AG08395 (cell line): ENCODE measurements at places on chromosomes 1 and 21.

GRCh38 chr1:18978706-18979105 is 22.2 kb upstream of the IFFO2 start:
- no peak for DNase-seq

- peak; percentile 89 for DNase-seq
Measured at GRCh38 chr1:155134880-155135414, 705 bp upstream of the SLC50A1 start.

DNA sequence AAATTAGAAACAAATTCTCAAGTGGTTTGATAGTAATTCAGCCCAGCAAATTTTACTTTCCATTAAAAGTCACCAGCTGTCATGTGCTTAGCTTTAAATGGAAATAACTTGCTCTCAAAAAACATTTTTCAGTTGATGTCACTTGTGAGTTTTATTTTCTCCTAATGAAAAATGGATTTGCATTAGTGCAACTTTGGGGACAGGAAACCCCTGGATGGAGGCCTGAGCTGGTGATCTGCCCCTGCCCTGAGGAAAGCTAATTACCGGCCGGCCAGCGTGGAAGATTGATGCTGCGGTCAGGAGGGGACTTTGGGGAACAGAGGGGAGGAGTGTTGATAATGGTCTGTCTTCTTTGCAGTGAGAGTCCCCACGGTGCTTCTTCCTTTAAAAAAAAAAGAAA is 66.8 kb upstream of the ANGPTL1 start:
- no peak for DNase-seq

DNA sequence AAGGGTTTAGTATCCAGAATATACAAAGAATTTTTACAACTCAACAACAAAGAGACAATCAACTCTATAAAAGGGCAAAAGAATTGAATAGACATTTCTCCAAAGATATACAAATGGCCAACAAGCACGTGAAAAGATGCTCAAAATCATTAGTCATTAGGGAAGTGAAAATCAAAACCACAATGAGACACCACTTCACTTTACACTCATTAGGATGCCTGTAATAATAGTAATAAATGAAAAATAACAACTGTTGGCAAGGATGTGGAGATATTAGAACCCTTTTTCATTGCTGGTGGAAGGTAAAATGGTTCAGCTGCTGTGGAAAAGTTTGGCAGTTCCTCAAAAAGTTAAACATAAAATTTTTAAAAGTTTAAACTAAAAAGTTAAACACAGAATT is 7.0 kb upstream of the ABCD3 start:
- no peak for DNase-seq

DNA sequence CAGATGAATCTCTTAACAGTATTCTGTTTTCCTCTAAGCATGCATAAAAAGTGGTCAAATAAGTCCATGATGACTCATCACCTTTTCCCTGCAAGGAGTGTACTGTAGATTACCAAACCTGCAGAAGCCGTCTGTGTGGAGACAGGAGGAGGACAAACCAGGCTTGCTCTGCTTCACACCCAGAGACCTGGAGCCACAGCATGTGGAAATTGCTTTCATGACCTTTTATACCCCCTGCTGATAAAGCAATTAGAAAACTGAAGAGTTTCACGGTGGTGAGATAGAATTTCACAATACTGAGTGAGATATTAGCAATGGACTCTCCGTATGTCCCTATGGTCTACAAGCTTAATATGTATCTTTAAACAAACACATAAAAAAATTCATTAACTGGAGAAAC is 9.4 kb downstream of the CORT start:
- peak; percentile 70 for DNase-seq

DNA sequence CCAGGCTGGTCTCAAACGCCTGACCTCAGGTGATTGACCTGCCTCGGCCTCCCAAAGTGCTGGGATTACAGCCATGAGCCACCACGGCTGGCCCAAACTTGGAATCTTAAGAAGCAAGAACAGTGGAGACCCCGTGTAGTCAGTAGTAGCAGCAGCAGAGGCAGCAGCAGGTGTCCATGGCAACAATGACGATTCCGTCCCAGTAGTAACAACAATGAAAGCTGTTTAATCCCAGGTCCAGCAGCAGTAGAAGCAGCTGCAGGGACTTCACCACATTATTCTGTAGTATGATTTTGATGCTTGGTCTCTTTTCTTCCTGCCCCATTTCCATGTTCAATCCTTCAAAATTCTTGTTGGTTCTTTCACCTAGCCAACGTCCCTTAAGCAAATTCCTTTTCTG is 69.6 kb upstream of the KCTD3 start:
- no peak for DNase-seq

GRCh38 chr1:210597555-210598134 is 268.9 kb downstream of the HHAT start:
- peak; percentile 81 for DNase-seq

DNA sequence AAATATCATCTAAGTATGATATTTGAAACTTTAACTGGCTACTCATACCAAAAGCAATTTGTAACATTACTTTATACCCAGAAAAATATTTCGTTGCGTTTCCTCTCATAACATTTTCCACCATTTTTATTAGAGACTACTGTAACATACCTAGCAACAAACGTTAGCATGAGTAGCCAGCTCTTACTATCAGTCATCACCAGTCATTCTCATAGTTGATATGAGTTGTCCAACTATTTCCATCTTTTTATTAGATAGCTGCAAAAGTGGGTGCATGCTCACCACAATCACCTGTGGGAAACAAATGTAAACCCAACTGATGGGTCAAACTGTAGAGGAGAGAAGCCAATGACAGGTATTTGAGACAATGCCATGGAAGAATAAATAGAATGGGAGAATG is 114.6 kb downstream of the AKT3 start:
- no peak for DNase-seq
